Gastrocnemius medialis (tissue), 4 donors: ENCODE measurements at places on chromosomes 11 and 22.

- no peak for DNase-seq
Measured at GRCh38 chr11:120123946-120124345, 14.0 kb downstream of the TRIM29 start.

- no peak for DNase-seq
Measured at GRCh38 chr22:19478045-19478900, 720 bp downstream of the UFD1 start.

DNA sequence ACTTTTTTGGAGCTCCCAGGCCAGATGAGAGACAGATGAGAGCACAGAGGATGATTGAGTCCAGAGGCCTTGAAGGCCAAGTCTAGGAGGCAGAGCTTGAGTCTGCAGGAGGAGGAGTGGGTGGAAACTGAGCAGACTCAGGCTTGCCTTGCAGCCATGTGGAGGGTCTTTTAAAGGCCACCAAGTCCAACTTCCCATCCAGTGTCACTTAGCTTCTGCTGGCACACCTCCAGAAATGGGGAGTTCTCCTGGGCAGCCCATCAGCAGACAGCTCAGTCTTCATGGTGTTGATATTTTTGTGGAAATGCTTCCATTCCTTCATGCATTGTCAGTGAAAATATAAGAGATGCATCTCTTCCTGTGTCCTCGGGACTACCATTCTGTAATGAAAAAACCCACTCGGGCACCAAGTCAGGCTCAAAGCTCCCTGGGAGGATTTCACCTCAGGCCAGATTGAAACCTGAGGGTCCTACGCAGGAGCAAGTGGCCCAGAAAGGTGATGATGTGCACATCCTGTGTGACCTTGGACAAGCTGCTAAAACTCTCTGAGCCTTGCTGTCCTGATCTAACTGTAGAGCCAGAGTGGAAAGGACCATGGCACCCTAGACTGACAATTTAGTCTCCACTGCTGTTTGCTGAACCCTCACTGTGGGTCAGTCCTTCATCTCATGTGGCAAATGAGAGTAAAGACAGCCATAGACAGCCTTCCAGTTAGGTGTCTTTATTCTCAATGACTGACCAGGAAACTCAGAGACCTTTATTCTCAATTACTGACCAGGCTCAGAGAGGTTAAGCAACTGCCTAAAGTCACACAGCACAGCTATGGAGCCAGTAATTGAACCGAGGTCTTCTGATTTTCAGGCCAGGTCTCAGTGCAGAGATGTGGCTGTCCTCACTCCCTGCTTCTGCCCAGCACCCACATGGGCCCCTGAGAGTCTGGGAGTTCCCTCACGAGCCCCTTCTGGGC, 2.9 kb upstream of the LRRC32 start:
- DNase-seq, result no peak

DNA sequence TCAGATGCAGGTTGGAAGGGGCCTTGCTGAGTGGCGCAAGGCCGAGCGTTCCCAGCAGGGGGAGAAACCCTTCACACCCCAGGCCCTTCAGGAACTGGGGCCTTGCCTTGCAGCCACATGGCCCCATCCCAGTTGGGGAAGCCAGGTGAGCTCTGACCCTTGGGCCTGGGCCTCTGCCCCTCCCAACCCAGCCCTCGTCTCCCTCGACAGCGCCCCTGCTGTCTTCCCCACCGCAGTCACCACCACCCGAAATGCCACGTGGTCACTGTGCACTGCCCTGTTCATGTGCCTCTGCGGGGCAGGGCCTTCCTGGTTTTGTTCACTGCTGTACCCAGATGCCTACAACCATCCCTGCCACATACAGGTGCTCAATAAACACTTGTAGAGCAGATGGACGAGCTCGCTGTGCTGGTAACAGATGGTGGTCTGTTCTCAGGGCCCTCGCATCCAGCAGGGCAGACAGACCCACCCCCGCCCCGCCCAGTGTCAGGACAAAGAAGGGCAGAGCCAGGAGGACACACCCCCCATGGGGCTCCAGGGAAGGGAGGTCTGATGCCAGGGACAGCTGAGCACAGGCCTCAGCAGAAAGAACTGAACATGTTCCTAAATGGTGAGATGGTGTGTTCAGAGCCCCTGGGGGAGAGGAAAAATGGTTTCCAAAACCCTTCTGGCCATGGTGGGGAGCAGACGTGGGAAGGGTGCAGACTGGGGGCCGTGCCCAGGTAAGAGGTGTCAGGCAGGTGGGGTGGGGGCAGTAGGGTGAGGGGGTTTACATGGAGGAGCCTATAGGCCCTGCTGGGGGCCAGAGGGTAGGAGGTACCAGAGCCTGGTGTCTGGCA, 3.7 kb downstream of the POLR2L start:
- no peak for DNase-seq

- no peak for DNase-seq
Measured at GRCh38 chr22:37418627-37419369, 8.5 kb downstream of the ELFN2 start.

DNA sequence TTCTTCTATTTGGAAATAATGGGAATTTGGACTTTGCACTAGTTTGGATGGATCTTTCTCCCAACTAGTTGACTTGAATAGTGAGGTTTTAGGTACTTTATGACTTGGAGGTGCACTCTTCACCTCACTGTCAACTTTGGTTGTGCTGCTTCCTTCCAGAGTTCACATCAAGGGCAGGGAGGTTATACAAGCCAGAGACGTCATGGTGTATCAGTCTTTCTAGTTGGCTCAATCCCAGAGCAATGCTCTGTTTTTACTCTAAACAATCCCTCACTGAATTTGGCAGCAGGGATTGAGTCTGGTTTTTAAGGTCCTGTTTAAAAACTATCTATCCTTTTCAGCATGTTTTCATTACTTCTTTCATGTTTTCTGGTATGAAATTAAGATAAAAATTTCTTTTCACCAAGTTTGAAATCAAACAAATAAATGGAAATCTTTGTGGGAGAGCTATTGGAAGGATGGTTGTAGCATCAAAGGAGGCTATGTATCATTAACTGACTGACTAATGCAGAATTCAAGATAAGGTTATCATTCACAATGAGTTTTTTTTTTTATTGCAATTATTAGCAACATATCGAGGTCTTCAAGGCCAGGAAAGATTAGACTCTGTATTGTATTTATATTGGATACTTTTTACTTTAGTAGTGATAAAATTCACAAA, 28.0 kb upstream of the ZBED5 start:
- DNase-seq, result no peak

DNA sequence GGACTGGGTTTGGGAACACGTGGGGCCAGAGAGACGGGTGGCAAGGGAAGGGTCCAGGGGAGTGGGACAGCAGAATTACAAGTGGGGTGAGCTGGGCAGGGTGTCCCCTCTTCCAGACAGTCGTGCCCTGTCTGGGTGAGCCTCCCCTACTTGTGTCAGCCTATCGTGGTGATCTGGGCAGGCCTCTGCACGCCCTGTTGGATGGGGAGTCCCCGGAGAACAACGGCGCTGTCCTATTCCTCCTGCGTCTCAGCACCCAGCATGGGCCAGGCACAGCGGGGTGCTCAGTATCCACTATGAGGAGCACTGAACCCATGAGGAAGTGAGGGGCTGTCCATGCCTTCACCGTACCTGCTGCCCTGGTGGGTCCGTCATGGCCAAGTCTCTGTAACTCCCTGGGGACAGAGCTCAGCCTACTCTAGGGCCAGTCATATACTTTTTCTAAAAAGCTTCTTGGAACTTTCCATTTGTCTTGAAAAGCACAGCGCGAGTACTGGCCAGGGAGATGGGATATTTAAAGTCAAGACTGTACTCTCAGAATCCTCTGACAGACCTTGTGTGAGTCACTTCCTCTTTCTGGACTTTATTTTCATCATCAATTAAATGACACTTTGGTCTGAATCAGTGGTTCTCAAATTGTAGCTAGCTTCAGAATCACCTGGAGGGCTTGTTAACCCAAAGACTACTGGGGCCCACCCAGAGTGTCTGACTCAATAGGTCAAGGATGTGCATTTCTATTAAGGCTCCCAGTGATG, 81.7 kb upstream of the NECTIN1 start:
- no peak for DNase-seq

- no peak for DNase-seq
Measured at GRCh38 chr22:38570779-38571364, 889 bp upstream of the DMC1 start.

- DNase-seq, result peak; percentile 53
Measured at GRCh38 chr11:69089258-69089657, 40.5 kb downstream of the TPCN2 start.

DNA sequence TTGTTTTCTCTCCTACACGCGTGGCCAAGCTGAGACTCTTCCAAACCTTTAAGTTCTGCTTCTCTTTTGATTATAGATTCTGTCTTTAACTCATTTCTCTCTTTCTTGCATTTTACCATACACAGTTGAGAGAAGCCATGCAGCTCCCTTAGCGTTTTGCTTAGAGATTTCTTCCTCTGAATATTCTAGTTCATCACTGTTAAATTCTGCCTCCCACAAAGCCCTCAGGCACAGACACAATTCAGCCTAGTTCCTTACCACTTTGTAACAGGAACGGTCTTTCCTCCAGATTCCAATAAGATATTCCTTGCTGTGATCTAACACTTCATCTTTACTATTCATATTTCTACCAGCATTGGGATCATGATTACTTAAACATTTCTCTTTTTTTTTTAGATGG, 24.7 kb upstream of the CD81 start:
- no peak for DNase-seq

- DNase-seq, result no peak
Measured at GRCh38 chr11:68942751-68943271, 38.0 kb downstream of the MRGPRD start.

DNA sequence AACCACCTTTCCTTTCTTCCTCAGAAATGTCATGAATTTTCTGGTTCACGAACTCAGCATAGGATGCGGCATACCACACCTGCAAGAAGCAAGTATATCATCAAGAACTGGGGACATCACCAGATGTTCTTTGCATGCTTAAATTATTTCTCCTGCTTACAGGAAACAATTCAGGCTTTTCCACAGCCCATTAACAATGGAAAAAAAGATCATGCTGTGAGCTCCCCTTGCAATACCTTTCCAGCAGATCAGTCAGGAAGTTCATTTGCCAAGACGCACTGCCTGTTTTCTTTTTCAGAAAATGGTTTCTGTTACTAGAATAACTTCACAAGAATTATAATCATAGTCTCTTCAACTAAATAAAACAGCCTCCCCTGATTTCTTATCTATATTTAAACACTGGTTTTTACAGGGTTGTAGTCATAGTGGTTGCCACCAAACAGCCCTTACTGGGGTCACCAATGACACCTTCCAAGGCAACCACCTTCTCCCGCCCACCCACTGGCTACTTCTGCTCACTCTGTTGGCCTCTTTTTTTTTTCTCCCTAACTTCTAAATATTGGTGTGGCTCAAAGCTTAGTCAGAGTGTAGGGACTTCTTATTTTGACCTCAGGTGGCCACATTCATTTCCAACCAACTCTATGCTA, 42.3 kb upstream of the NFRKB start:
- DNase-seq, result no peak

GRCh38 chr11:119371778-119372182, 9.7 kb downstream of the USP2 start:
- DNase-seq, result no peak

DNA sequence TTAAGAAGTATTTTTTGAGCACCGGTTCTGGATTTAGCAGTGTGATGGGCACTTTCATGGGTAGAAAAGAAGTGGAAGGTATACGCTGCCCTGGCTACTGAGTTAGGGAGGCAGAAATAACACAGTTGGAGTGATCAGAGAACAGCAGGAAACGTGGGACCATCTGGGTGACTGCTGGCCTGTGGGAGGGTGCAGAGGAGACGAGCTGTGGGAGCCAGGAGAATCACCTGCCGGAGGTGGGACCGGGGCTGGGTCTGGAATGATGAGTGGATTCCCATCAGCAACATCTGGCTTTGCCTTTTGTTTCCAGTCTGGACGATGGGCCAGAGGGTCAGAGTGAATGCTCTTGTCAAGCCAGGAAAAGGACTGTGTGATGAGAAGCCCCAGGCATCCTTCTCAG, 66.5 kb downstream of the BARX2 start:
- DNase-seq, result no peak

DNA sequence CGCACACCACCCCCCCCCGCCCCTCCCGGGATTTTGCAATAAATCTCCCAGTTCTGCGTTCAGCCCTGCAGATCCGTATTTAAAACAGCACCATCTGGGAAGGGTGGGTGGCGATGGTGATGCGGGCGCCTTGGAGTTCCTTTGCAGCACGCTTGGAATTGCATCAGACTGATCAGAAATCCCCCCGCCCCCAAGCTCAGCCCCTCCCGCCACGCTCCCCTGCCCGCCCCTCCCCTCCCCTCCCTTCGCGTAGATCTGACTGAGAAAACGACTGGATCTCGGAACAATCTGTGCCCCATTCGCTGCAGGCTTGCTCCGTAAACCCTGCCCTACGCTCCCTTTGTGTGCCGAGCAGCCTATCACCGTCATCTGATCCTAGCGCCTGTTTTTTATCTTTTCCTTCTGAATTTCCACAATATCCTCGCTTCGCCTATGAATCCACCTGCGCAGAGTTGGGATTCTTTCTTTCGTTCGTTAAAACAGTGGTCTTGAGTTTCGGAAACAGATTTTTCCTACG, 18.1 kb upstream of the BDNF start:
- DNase-seq, result no peak

DNA sequence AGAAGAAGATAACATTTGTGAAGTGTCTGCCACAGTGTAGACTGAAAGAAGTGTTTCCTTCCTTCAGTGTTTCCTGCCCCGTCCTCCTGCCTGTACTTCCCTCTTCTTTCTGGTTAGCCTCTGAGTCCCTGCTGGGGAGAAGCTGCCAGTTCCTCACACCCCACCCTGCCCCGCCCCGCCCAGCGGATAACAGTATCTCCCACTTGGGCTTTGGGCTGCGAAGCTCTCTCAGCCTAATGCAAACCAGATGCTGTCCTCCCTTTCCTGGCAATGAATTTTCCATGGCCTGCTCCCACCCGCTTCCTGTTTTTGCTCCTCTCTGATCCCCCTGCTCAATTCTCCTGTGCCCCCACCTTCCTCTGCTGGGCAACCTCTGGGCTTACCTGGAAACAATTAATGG, 5.2 kb upstream of the RAB3IL1 start:
- DNase-seq, result peak; percentile 72

DNA sequence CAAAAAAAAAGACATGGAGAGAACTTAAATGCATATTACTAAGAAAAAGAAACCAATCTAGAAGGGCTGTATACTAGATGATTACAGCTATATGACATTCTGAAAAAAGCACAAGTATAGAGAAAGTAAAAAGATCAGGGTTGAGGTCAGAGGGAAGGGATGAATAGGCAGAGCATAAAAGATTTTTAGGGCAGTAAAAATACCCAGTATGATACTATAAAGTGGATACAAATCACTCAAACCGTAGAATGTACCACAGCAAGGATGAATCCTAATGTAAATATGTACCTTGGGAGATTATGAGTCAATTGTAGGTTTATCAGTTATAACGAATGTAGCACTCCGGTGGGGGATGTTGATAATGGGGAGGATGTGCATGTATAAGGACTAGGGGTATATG, 29.4 kb upstream of the SMCO4 start:
- DNase-seq, result no peak

- DNase-seq, result peak; percentile 61
Measured at GRCh38 chr22:38313384-38313955, 3.8 kb downstream of the CSNK1E start.

GRCh38 chr11:118596224-118597146, 10.9 kb upstream of the PHLDB1 start:
- no peak for DNase-seq
